ENCODE measurements at places on chromosomes 1 and 21. TPM values are rescaled to one million over a fixed set of nuclear protein-coding genes. Genes with fewer than 3 reads are reported as not detected.

GRCh38 chr1:172236958-172237357 lies 183.5 kb upstream of the C1orf105 start:
- no peak for DNase-seq

DNA sequence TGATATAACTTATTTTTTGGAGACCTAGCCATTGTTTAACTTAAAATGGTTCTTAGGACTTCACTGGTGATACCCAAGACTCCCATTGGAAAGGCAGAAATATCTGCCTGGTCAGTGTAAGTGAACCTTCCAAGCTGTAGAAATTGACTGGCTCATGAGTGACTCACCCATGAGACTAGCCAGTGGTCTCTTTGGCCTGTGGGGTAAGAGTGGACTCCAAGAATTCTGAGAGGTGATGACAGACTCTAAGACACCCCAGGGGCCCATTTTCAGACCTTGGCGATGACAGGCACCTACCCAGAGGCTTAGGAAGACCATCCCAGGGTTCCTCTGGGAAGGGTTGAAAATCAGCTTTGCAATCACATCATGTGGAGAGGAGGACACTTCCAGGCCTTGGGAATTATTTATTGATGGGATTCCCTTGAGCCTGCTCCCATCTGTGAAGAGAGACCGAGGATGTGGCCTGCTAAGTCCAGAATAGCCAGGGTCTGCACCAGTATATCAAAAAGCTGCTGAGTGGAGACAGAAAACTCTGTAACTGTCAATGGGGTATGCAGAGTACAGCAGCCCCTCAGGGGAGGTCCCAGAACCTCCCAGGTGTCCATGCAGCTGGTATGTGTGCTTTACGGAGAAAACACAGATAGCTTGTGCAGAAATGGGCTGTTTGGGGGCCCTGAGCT lies 78.9 kb downstream of the KAZN start:
- no peak for DNase-seq

- DNase-seq, result no peak
Measured at GRCh38 chr1:12099610-12100009, 36.5 kb downstream of the TNFRSF8 start.

GRCh38 chr1:20472860-20473711 lies 12.9 kb downstream of the CAMK2N1 start:
- no peak for DNase-seq

GRCh38 chr21:20013851-20014250 lies 984.4 kb upstream of the NCAM2 start:
- no peak for DNase-seq

- no peak for DNase-seq
Measured at GRCh38 chr1:82318921-82319320, 518.2 kb downstream of the ADGRL2 start.

DNA sequence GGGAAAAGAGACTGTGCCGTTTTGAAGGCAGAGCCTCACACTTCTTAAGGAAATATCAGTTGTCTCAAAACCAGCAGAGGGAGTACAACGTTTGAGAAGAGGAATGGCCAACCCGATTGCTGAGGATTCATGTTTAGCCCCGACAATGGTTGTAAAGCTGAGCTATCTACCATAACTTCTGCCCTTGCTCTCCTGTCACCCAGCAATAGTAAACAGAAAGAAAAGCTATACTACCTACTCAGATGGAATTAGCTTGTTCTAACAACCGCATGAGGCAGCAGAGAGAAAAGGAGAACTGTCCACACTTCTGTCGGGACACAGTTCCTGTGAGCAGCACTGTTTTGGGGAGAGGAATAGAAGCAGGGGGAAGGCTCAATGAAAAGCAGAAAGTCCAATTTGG lies 91.2 kb downstream of the SLC45A1 start:
- peak; percentile 38 for DNase-seq

DNA sequence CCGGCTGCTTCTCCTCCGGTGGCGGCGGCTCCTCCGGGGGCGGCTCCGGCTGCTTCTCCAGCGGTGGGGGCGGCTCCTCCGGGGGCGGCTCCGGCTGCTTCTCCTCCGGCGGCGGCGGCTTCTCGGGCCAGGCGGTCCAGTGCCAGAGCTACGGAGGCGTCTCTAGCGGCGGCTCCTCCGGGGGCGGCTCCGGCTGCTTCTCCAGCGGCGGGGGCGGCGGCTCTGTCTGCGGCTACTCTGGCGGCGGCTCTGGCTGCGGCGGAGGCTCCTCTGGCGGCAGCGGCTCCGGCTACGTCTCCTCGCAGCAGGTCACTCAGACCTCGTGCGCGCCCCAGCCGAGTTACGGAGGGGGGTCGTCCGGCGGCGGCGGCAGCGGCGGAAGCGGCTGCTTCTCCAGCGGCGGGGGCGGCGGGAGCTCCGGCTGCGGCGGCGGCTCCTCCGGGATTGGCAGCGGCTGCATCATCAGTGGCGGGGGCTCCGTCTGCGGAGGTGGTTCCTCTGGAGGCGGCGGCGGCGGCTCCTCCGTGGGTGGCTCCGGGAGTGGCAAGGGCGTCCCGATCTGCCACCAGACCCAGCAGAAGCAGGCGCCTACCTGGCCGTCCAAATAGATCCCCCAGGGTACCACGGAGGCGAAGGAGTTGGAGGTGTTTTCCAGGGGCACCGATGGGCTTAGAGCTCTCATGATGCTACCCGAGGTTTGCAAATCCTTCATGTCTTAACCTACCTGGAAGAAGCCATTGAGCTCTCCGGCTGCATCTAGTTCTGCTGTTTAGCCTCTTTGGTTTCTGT lies 2.0 kb downstream of the LORICRIN start:
- no peak for DNase-seq

DNA sequence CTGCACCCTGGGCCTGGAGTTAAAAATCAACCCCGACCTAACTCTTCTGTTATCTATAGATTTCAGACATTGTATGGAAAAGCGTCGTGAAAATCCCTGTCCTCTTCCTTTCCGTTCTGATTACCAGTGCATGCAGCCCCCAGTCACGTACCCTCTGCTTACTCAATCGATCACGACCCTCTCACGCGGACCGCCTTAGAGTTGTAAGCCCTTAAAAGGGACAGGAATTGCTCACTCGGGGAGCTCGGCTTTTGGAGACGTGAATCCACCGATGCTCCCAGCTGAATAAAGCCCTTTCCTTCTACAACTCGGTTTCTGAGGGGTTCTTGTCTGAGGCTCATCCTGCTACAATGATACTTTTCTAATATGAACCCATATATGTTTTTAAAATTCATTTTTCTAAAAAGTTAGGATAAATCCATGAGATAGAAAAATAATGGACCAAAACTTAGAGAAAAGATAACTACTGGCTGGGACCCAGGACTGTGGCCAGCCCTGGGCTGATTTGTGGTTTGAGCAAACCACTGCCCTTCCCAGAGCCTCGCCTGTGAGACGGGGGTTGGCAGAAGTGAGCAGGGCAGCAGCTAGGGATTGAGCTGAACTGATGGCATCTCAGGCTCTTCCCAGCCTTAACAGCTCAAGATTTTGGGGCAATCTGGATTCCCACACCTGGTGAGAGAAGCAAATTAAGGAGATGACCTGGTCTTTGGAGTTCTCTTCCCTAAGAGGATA lies 5.0 kb downstream of the UQCRHL start:
- peak; percentile 32 for DNase-seq

DNA sequence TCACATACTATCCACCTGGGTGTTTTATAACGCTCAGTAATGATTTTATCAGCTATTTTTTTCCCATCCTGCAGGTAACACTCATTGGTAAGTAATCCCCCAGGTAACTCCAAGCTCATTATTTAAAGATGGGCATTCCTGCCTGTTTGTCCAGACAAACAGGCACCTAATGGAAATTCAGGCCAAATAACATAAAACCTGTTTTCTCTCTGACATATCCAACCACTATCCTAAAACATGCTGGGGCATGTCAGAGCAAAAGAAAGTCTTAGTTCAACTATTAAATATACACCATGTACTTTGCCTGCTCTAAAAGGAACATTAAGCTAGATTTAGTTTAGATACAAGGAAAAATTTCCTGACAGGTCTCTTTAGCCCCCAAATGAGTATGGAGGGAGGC lies 987.7 kb downstream of the TTLL7 start:
- no peak for DNase-seq

Gene EPHA2
- 54.3 TPM for total RNA-seq

Gene CRP
- total RNA-seq, result not detected

Gene VANGL2
- total RNA-seq, result 6.3 TPM
